ENCODE measurements at places on chromosomes 5 and 9. TPM values are rescaled to one million over a fixed set of nuclear protein-coding genes. Genes with fewer than 3 reads are reported as not detected.

DNA sequence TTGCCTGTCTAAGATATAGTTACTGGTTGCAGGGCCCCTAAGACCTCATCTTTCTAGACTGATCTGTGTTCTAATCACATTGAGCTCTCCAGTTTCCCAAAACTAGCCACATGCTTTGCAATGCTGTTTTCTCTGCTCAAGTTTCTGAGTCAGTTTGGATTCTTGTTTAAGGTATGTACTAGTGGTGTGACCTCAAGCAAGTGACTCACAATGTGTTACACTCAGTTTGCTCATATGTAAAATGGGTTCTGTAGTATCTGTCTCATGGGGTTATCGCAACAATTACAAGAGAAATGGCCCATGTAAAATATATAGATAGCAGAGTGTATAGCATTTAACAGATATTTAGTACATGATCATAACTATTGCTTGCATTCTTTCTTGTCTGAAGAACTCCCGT lies 153.1 kb upstream of the ELL2 start:
- H3K27me3 ChIP-seq, result no peaks in the 10 kb centered on the region
- DNase-seq, result no peak
- H3K36me3 ChIP-seq, result no peaks in the 10 kb centered on the region
- H3K27ac ChIP-seq, result peak overlapping the region; percentile 54

The PCDHB14 gene
- 7.3 TPM for total RNA-seq

The HMCN2 gene
- total RNA-seq, result 3.6 TPM

DNA sequence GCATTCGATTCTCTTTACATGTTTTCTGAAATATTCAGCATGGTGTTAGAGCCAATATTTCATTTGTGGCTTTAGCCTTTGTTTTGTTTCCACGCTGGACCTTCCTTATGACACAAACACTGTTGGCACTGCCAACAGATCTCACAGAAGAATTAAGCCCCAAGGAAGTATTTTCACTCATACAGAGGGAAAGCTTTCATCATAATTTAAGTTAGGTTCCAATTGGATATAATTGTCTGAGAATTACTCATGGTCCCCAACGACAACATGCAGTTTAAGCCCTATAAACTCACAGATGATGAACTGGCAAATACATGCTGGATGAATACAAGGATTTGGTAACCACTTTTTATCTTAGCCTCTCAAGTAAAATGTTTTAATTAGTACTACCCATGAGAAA lies 259.5 kb downstream of the EBF1 start:
- H3K4me1 ChIP-seq, result peaks cover 8% of the 10 kb centered on the region
- no peaks in the 10 kb centered on the region for H3K36me3 ChIP-seq
- no peak overlapping the region for H3K4me3 ChIP-seq
- no peaks in the 10 kb centered on the region for H3K27me3 ChIP-seq

DNA sequence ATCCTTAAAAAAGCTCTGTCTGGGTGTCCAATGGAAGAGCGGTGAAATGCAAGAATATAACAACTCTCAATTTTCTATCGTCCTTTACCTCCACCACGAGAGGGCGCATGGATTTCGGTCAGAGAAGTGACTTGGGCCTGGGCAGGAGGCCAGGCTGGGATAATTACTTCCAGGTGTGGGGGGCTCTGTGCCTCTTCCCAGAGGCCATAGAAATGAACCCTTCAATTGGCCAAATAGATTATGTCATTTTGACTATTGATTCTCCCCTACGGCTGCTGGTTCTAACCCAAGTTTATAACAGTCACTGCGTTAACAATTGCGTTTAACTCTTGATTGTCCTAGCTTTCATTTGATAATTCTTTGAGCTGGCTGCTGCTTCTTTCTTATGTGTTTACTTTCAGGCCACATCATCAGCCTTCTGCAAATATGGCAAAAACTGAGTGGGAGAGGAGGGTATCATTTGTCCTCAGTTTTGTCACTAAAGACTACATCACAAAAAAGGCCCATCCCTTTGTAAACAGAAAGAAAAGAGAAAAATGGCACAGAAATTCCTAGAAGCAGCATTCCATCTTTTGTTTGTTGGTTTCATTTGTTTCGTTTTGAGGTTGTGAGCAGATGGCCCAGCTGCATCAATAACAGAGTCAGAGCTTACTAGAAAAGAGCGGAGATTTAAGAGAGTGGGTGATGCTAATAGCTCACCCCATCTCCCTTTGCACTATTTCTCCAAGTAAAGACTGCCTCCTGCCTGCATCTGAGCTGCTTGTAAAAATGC lies 45.4 kb upstream of the ZFR start:
- H3K27ac ChIP-seq, result no peak overlapping the region
- H3K27me3 ChIP-seq, result no peaks in the 10 kb centered on the region
- no peaks in the 10 kb centered on the region for H3K36me3 ChIP-seq
- H3K4me3 ChIP-seq, result no peak overlapping the region
- DNase-seq, result peak; percentile 73

The DNAH5 gene
- 2.6 TPM for total RNA-seq

- no peaks in the 10 kb centered on the region for H3K36me3 ChIP-seq
- H3K4me3 ChIP-seq, result no peak overlapping the region
- peaks cover 12% of the 10 kb centered on the region for H3K4me1 ChIP-seq
- DNase-seq, result no peak
- H3K27me3 ChIP-seq, result no peaks in the 10 kb centered on the region
Observed at GRCh38 chr9:128008171-128008570, 27.4 kb upstream of the EEIG1 start.

- no peaks in the 10 kb centered on the region for H3K27me3 ChIP-seq
- H3K4me3 ChIP-seq, result no peak overlapping the region
- H3K36me3 ChIP-seq, result no peaks in the 10 kb centered on the region
- H3K4me1 ChIP-seq, result peaks cover 3% of the 10 kb centered on the region
Observed at GRCh38 chr5:143624465-143624864, 187.5 kb upstream of the HMHB1 start.

DNA sequence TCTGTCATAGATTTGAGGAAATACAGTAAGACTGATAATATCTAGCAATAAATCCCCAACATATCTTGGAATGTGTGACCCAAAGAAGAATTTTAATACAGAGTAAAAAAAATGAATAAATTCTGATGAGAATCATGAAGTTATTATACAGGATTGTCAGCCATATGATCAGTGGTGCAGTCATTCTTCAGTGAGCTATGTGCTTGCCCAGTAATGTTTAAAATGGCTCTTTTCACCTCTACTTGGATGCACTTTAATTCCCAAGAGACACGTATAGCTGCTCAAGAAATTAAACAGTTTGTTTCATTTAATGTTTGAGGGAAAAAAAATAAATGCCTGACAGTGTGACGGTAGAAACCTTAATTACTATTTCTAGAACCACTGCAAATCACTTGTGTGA lies 215.3 kb upstream of the FAM174A start:
- no peaks in the 10 kb centered on the region for H3K36me3 ChIP-seq
- H3K27ac ChIP-seq, result no peak overlapping the region
- no peaks in the 10 kb centered on the region for H3K27me3 ChIP-seq
- no peaks in the 10 kb centered on the region for H3K4me1 ChIP-seq
- no peak overlapping the region for H3K4me3 ChIP-seq
- DNase-seq, result no peak

- no peak overlapping the region for H3K4me3 ChIP-seq
- no peaks in the 10 kb centered on the region for H3K27me3 ChIP-seq
- DNase-seq, result no peak
- H3K4me1 ChIP-seq, result peaks cover 6% of the 10 kb centered on the region
- H3K36me3 ChIP-seq, result no peaks in the 10 kb centered on the region
- H3K27ac ChIP-seq, result no peak overlapping the region
Observed at GRCh38 chr9:99808454-99808853, 13.2 kb upstream of the NR4A3 start.

- H3K27me3 ChIP-seq, result no peaks in the 10 kb centered on the region
- DNase-seq, result no peak
- no peaks in the 10 kb centered on the region for H3K4me1 ChIP-seq
- no peaks in the 10 kb centered on the region for H3K36me3 ChIP-seq
- no peak overlapping the region for H3K27ac ChIP-seq
Observed at GRCh38 chr9:87898151-87898550, 15.5 kb downstream of the SPATA31E1 start.

GRCh38 chr9:20611691-20612287 lies 10.5 kb downstream of the MLLT3 start:
- H3K27me3 ChIP-seq, result no peaks in the 10 kb centered on the region
- peak overlapping the region; percentile 55 for H3K27ac ChIP-seq
- DNase-seq, result no peak
- H3K4me3 ChIP-seq, result no peak overlapping the region
- H3K4me1 ChIP-seq, result peaks cover 20% of the 10 kb centered on the region

GRCh38 chr9:95724253-95724991 lies 151.1 kb upstream of the ERCC6L2 start:
- no peaks in the 10 kb centered on the region for H3K4me1 ChIP-seq
- DNase-seq, result no peak
- H3K4me3 ChIP-seq, result no peak overlapping the region
- H3K36me3 ChIP-seq, result no peaks in the 10 kb centered on the region

- H3K27ac ChIP-seq, result no peak overlapping the region
- no peak for DNase-seq
- H3K36me3 ChIP-seq, result no peaks in the 10 kb centered on the region
- H3K27me3 ChIP-seq, result no peaks in the 10 kb centered on the region
- no peak overlapping the region for H3K4me3 ChIP-seq
Observed at GRCh38 chr5:137336161-137336560, 163.0 kb downstream of the SPOCK1 start.

- no peaks in the 10 kb centered on the region for H3K27me3 ChIP-seq
- peaks cover 11% of the 10 kb centered on the region for H3K4me1 ChIP-seq
- no peak overlapping the region for H3K4me3 ChIP-seq
Observed at GRCh38 chr9:76637416-76637815, 126.8 kb upstream of the PCA3 start.

The QRFP gene
- not detected for total RNA-seq

DNA sequence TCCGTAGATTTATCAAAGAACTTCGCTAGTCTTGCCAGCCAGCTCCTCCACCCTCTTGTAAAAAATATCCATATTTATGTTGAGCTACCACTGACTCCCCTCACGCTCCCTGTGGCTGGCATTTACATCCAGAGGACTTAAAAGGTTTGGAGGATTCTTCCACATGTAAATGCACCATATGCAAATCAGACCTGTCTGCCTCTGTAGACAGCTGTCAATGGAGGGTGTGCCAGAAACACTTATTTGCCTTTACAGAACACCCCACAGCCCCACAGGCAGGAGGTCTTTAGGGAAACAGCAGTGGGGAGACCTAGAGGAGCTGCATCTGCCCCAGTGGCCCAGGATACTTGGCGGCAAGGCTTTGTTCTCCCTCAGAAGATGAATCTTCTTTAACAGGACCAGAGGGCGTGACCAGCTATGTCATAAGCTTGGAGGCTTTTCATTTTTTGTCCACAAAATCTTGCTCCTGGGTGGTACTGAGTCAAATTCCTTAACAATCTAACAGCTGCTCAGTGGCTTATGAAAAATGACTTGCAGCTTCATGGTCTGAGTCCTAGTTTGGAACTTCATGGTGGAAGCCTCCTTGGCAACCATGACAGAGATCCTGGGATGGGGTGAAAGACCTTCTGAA lies 535.8 kb downstream of the EBF1 start:
- H3K27ac ChIP-seq, result no peak overlapping the region
- H3K36me3 ChIP-seq, result no peaks in the 10 kb centered on the region
- H3K27me3 ChIP-seq, result no peaks in the 10 kb centered on the region
- H3K4me3 ChIP-seq, result no peak overlapping the region
- no peak for DNase-seq
- no peaks in the 10 kb centered on the region for H3K4me1 ChIP-seq

DNA sequence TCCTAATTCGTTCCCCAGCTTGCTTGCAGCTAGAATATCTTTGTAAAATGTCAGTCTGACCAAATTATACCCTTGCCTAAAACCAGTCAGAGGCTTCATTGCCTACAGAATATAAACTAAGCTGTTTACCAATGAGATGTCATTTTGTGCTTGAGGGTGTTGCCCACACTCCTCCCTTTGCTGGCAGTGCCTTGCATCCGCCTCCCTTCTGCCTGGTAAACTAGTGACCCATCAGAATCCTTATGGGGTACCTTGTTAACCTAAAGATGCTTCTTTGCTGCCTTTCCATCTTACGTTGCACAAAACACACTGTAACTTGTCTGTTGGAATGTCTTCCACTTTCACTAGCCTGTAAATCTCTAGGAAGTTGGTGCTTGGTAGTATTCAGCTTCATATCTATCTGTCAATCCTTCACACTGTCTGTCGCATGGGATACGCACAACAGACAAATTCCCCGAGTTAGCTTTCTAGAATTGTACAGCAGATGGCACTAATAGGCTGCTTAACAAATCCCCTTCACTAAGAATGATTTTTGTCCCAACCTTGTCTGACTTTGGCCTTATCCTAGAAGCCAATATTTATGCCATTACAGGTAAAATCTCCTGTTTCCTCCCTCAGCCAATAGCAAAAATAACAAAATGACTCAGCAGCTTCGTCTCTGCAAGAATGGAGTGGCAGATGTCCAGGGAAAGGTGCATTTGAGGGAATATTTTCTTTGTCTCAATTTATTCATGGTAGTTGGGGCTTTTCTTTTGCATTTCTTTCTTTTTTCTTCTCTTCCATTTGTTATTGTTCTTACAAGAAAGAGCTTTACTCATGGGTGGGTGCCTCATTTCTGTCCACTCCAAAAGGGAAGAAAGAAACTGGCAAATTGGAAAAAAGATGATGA lies 3.0 kb downstream of the NUDT2 start:
- peak overlapping the region; percentile 24 for H3K27ac ChIP-seq
- no peaks in the 10 kb centered on the region for H3K27me3 ChIP-seq
- peaks cover 43% of the 10 kb centered on the region for H3K4me1 ChIP-seq
- no peak overlapping the region for H3K4me3 ChIP-seq

The GPR150 gene
- 6.0 TPM for total RNA-seq

The SNAPC3 gene
- total RNA-seq, result 31.6 TPM

DNA sequence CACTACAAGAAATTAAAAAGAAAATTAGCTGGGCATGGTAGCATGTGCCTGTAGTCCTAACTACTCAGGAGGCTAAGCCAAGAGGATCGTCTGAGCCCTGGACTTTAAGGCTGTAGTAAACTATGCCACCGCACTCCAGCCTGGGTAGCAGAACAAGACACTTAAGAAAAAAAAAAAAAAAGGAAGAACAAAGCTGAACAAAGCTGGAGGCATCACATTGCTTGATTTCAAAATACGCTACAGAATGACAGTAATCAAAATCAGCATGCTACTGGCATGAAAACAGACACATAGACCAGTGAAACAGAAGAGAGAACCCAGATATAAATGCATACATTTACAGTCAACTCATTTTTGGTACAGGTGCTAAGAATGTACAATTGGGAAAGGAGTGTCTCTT lies 14.5 kb upstream of the OTULIN start:
- H3K27ac ChIP-seq, result no peak overlapping the region
- DNase-seq, result no peak
- H3K4me1 ChIP-seq, result peaks cover 4% of the 10 kb centered on the region
- no peaks in the 10 kb centered on the region for H3K27me3 ChIP-seq
- H3K36me3 ChIP-seq, result no peaks in the 10 kb centered on the region

- no peaks in the 10 kb centered on the region for H3K36me3 ChIP-seq
- no peak overlapping the region for H3K27ac ChIP-seq
- no peak overlapping the region for H3K4me3 ChIP-seq
- no peak for DNase-seq
- no peaks in the 10 kb centered on the region for H3K27me3 ChIP-seq
- H3K4me1 ChIP-seq, result no peaks in the 10 kb centered on the region
Observed at GRCh38 chr9:85703398-85703797, 38.4 kb downstream of the AGTPBP1 start.

The DCAF10 gene
- 12.7 TPM for total RNA-seq

All from body of pancreas (tissue), 4 donors.